ENCODE measurements at places on chromosomes 3 and 15.

GRCh38 chr3:188271226-188271914, 117.4 kb downstream of the LPP start:
- DNase-seq: no peak

GRCh38 chr3:37150621-37151020, 23.8 kb downstream of the LRRFIP2 start:
- no peak for DNase-seq

- no peak for DNase-seq
These were observed 4.4 kb downstream of the ZBTB38 start for GRCh38 chr3:141372656-141373055.

DNA sequence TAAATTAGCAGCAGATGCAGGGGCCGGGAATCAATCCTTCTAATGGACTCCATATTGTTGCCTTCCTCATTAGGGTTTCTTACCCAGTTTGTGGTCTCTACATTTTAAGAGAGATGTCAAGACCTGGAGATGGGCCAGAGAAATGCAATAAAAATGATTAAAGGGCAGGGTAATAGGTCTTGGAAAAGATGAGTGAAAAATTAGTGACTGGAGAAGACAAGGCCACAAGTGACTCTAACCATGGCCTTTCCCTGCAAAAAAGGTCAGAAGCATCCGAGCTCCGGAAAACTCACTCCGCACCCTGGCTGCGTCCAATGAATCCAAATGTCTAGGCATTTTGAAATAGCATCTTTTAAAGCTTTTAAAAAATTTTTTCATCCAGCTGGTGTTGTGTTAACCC, 152.8 kb downstream of the ARRDC4 start:
- DNase-seq: no peak

- no peak for DNase-seq
These were observed 318.9 kb upstream of the COL8A1 start for GRCh38 chr3:99319450-99319849.

DNA sequence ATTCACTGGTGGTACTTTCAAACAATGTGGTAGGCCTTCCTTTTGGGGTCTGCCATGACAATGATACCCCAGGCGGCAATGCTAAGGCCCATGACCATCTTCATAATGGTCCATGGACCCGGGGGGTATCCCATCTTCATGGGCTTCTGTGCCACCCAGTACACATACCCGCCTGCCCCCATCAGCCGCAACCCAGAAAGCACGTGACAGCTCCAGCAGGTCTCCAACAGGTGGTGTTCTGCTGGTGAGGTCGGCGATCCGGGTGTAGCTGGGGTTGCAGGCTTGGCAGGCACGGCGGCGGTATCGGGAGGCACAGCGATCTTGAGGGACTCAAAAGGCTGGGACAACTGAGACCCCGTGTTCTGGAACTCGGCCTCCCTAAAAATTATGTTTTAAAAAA, 214.5 kb downstream of the SNRPN start:
- DNase-seq: no peak
